Placental epithelial cell (primary cell): ENCODE measurements at places on chromosomes 1 and 21. TPM values are rescaled to one million over a fixed set of nuclear protein-coding genes. Genes with fewer than 3 reads are reported as not detected.

The KCNJ9 gene
- not detected in 2 replicates for total RNA-seq

The PSEN2 gene
- 6.7 and 8.9 TPM in 2 replicates for total RNA-seq

The OR2T29 gene
- 9.4 and 19.7 TPM in 2 replicates for total RNA-seq

The CLDN14 gene
- total RNA-seq, result not detected in 2 replicates

The HES3 gene
- not detected in 2 replicates for total RNA-seq

The RAP1GAP gene
- total RNA-seq, result 0.39 and 1.3 TPM in 2 replicates

The FCER1G gene
- total RNA-seq, result 0.39 and 0.65 TPM in 2 replicates

The C1QTNF12 gene
- 0.79 and 1.7 TPM in 2 replicates for total RNA-seq

The SPRR4 gene
- total RNA-seq, result not detected in 2 replicates

The SYPL2 gene
- 0.11 and 0.39 TPM in 2 replicates for total RNA-seq

The KCNA3 gene
- not detected in 2 replicates for total RNA-seq

The MYBPHL gene
- total RNA-seq, result 0.54 TPM in 1 of 2 replicates, not detected in the other

The ESPN gene
- under 0.01 TPM in 1 of 2 replicates, not detected in the other for total RNA-seq

The CD247 gene
- not detected in 2 replicates for total RNA-seq

The LRIF1 gene
- total RNA-seq, result 11.4 and 13.3 TPM in 2 replicates

The C1QA gene
- not detected in 2 replicates for total RNA-seq

The AVPR1B gene
- total RNA-seq, result not detected in 2 replicates

The TFF2 gene
- not detected in 2 replicates for total RNA-seq

The WNT4 gene
- total RNA-seq, result not detected in 2 replicates

The CACNA1S gene
- not detected in 2 replicates for total RNA-seq

The GOLT1A gene
- not detected in 2 replicates for total RNA-seq

The INSRR gene
- total RNA-seq, result under 0.01 TPM in 1 of 2 replicates, not detected in the other

The TGFBR3 gene
- 7.6 and 25.1 TPM in 2 replicates for total RNA-seq

The ATAD3B gene
- 18.5 and 24.0 TPM in 2 replicates for total RNA-seq

The ZNF683 gene
- not detected in 2 replicates for total RNA-seq

The PDE4DIP gene
- 40.0 and 53.4 TPM in 2 replicates for total RNA-seq

The OLFML2B gene
- 0.11 and 0.39 TPM in 2 replicates for total RNA-seq
